ENCODE measurements at places on chromosomes 11 and 22. TPM values are rescaled to one million over a fixed set of nuclear protein-coding genes. Genes with fewer than 3 reads are reported as not detected.

DNA sequence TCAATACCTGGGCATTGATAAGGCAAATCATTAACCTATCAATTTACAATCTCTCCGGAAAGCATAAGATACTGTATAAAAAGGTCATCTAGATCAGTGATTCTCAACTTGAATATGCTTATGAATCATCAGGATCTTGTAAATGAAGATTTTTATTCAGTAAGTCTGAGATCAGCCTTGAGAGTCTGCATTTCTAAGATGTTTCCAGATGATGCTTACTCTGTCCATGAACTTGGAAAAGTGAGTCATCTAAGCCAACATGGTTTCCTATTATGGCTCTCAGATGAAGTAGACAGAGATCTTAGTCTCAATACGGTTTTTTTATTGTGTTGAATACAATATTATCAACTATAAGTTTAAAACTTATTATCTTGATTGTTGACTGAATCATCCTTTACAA is 226.4 kb upstream of the KIRREL3 start:
- DNase-seq, result no peak

DNA sequence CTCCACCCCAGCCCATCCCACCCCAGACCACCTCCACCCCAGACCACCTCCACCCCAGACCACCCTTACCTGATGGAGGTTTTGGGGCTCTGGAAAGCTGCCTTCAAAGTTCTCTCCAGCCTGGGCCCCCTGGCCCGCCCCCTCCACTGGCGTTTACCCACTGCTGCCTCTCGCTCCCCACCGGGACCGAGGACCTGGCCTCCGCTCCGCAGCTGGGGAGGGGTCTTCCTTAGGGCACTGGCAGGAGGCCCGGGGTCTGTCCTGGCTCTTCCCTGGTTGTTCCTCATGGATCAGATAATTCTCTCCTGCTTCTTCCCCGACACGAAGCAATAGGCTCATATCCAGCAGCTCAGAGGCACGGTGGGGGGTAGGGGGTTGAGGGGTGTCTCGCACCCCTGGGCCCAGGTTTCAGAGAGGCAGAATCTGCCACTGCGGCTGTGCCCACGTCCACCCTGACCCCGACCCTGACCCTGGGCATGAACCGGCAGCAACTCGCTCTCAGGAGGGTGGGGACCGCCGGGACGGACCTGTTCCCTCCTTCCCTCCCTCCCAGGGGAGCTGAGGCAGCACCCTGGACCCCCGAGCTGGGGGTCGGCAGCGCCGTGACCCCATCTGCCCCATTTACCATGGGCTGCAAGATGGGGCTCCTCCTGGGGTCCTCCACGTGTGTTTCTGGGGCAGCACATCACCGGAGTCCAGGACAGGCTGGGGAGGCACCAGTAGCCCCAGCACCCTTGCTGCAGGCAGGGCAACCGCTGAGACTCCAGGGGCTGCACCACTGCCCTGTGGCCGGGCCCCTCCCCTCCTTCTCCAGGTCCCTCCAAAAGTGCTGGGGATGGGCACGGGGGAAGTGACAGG is 12.9 kb downstream of the KRTAP5-5 start:
- DNase-seq, result no peak

- peak; percentile 96 for DNase-seq
Observed at GRCh38 chr11:108497317-108498045, 703 bp downstream of the POGLUT3 start.

GRCh38 chr11:69578167-69578566 is 62.8 kb upstream of the CCND1 start:
- DNase-seq, result no peak

DNA sequence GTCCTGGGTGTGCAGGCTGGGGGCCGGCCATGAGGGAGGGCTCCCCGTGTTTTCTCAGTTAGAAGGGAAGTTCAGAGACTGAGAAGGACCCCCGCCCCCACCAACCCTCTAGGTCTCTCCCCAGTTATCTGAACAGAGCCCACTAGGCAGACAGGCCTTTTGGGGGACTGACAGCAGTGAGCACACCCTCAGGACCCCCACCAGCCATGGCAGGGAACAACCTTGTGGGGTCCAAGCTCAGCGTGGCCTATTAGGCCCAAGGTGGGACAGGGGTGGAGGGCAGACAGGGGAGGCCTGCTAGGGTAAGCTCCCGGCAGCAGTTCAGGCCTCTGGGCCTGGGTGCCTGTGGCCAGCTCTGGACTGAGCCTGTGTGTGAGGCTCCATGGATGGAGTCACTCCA is 5.6 kb downstream of the LRRC75B start:
- DNase-seq, result no peak

- no peak for DNase-seq
Observed at GRCh38 chr11:109954534-109954933, 138.7 kb upstream of the ZC3H12C start.

GRCh38 chr11:24709928-24710565 is 213.2 kb downstream of the LUZP2 start:
- no peak for DNase-seq

DNA sequence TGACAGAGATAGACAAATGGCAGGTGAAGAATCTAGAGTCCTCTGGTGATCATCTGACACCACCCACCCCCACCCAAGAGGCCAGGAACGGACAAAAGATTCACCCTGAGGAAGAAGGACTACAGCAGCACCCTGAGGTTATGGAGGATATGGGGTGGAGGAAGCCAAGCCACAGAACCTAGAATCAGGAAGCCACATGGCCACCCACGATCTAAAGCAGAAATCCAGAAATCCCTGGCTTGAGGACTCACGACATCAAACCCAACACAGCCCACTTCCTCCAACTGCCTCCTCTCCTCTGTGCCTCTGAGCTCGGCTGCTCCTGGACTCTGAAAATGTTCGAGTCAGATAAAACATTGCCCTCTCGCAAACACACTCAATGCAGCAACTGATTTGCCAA is 364.3 kb downstream of the SHANK2 start:
- no peak for DNase-seq

GRCh38 chr11:70762810-70763209 is 364.5 kb downstream of the CTTN start:
- no peak for DNase-seq

GRCh38 chr11:118672846-118673245 is 6.6 kb downstream of the TREH start:
- no peak for DNase-seq

DNA sequence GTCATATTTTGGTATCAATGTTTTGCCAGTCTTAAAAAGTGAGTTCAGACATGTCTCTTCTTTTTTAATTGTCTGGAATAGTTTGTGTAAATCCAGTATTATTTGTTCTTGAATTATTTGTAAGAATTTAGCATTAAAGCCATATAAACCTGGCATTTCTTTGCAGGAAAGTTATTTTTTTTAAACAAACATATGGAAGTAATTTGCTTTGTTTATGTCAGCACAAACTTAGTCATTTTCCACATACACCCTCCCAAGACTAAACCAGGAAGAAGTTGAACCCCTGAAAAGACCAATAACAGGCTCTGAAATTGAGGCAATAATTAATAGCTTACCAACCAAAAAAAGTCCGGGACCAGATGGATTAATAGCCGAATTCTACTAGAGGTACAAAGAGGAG is 9.1 kb upstream of the CCDC81 start:
- DNase-seq, result no peak

Gene APOBEC3C
- 6.6 TPM for total RNA-seq

Gene PHF21B
- total RNA-seq, result not detected

Gene RIBC2
- 0.86 TPM for total RNA-seq

Gene OR10G8
- total RNA-seq, result not detected

Gene PGA5
- total RNA-seq, result not detected

Gene SPDYC
- total RNA-seq, result not detected

Gene SLC22A9
- total RNA-seq, result not detected

Gene VWCE
- total RNA-seq, result 1.7 TPM

Gene LMO1
- total RNA-seq, result not detected

Gene LINC01488
- not detected for total RNA-seq

Gene APOL3
- 59.1 TPM for total RNA-seq

Gene EFCAB6
- 0.14 TPM for total RNA-seq
